ENCODE measurements at places on chromosomes 4 and X.

DNA sequence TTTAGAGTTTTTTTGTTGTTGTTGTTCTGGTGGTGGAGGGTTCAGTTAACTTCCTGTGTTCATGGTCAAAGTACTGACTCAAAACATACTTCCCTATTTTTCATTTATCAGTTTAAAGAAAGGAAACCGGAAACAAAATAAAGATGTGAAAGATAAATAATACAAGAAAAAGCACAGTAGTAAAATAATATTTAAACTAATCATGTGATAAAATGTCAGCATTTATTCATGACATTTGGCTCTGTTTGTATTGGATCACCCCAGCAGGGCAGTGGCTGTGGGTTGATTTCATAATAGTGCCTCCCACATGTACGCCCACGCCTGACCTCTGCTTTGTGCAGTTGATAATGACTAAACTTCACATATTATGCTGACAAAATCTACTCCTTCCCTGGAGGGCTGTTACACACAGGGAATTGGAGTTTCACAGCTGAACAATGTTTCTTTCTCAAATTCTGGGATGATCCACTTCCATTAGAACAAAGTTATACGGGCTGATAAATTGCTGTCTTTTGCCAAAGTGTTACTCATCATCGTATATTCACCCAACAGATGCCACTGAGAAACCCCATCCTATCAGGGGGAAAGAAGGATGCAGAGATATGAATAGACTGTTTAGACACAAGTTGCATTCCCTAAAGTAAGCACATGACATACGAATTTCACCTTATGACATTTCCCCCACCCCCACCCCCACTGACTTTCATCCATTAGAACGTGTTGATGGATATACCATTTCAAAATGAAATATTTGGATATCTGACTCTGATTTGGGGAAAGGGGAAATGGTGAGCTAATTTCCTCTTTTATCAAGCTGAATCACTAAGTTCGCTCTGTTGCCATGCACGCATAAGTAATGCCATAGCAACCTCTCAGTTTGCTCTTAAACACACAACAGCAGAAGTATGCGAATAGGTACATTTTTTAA, 48.3 kb downstream of the AMELX start:
- DNase-seq, result no peak

DNA sequence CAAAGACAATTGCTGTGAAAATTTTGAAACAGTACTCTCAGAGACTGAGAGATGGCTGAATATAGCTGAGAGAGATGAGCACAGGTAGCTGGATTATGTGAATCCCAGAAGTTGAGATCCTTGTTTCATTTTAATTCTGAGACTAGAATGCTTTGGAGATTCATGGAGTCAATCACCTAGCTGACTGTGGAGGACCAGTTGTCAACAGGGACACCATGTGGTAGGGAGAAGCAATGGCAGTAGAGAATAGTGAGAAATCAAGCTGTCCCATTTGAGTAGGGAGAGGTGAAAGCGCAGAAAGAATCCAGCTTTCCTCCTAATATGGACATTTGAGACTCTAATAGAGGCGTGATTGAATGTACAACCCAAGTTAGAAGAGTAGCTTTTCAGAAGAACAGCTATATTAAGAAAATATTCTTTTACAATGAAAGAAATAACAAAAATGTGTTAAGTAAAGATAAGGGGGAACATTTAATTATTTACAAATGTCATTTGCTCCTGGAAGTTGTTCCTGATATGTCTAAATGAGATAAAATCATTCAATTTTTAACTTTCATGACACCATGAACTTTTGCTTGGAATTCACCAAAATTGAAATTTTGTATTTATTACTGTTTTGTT, 30.3 kb upstream of the GLRB start:
- no peak for DNase-seq

GRCh38 chr4:141668200-141668910, 32.0 kb downstream of the IL15 start:
- DNase-seq, result no peak

DNA sequence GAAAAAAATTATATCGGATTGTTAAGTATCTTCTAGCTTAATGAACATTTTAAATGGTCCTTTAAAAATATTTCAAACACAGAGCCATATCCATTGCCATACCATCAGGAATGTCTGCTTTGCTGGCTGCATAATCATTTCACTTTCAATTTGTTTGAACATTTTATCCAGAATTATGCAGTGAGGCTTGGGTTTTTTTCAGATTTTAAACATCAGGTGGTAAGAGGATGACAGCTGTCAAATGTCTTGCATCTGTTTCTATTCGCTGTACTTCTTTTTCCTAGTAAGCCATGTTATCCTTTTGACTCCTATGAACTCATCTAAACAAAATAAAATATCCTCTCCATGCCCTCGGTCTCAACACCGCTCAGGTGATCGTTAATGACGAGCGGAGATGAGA, 802 bp downstream of the RFC1 start:
- DNase-seq, result no peak

- DNase-seq, result no peak
Observed at GRCh38 chr4:148563684-148564083, 121.5 kb upstream of the NR3C2 start.

GRCh38 chr4:124806403-124806802, 93.9 kb upstream of the ANKRD50 start:
- DNase-seq, result no peak

DNA sequence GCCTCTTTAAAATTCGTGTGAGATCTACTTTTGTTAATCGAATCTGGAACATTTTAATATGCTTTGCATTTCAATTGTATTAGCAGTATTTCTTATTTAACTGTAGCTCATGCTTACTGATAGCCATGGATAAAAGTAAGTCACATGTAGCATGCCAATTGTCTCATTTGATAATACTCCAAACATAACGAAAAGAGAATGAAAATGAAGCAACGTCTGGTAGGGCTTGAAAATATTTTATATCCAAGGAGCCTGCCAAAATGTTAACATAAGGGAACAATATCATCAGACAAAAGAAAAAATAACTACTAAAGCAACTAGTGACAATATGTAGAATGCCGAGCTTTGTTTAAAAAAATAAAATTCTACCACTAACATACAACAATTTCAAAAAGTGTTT, 94.1 kb upstream of the MID1 start:
- no peak for DNase-seq

DNA sequence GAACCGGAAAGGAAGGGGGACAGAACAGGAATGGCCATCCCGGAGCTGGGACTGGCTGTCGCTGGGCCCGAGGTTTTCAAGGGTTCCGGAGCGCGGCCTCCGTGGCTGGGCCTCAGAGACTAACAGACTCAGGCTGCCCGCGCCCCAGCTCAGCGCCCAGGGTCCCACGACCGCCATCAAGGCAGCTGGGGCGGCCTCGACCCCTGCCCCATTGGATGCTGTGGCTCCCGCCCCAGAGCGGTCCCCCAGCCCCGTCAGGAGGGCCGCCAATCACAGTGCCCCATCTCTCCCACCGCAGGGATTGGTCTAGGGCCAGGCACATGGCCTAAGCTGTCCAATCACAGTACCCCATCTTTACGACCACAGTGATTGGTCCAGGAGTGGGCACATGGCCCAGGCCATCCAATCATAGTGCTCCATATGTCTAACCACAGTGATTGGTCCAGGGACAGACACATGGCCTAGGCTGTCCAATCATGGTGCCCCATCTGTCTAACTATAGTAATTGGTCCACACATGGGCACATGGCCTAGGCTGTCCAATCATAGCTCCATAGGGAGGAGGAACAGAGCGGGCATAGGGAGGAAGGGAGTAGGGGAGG, 105.3 kb upstream of the NKX1-1 start:
- DNase-seq, result no peak

- DNase-seq, result no peak
Observed at GRCh38 chr4:54144661-54145171, 44.8 kb downstream of the GSX2 start.

Data from ecto neural progenitor cell (in vitro differentiated cells).